ENCODE measurements at places on chromosomes 16 and 17. TPM values are rescaled to one million over a fixed set of nuclear protein-coding genes. Genes with fewer than 3 reads are reported as not detected.
A peak's percentile ranks its signal among the peaks of the same experiment; 100 is the strongest.

EPX gene
- total RNA-seq: not detected

KCNH6 gene
- 0.59 TPM for total RNA-seq

TEKT5 gene
- 0.17 TPM for total RNA-seq

PTX4 gene
- not detected for total RNA-seq

GRCh38 chr17:69593716-69594115, 179.2 kb downstream of the MAP2K6 start:
- H3K27me3 ChIP-seq: no peaks in the 10 kb centered on the region
- DNase-seq: no peak
- no peak overlapping the region for H3K27ac ChIP-seq

GRCh38 chr17:49107211-49107557, 25.4 kb upstream of the B4GALNT2 start:
- H3K4me1 ChIP-seq: peaks cover 7% of the 10 kb centered on the region
- DNase-seq: no peak
- H3K36me3 ChIP-seq: no peaks in the 10 kb centered on the region
- H3K27ac ChIP-seq: no peak overlapping the region
- H3K4me3 ChIP-seq: no peak overlapping the region

DNA sequence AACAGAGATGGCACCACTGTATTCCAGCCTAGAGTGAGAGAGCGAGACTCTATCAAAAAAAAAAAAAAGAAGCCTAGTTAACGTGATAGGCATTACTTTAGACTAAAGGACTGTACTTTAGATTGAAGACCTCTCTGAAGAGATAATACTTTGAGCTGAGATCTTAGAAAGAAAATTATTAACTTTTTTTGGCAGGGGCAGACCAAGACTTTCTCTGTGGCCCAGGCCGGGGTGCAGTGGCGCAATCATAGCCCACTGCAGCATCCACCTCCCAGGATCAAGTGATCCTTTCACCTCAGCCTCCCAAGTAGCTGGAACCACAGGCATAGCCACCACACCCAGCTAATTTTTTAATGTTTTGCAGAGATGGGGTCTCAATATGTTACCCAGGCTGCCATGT, 75.7 kb upstream of the TNRC6A start:
- H3K36me3 ChIP-seq: no peaks in the 10 kb centered on the region
- H3K27ac ChIP-seq: no peak overlapping the region
- no peak for DNase-seq
- H3K4me1 ChIP-seq: no peaks in the 10 kb centered on the region
- no peaks in the 10 kb centered on the region for H3K27me3 ChIP-seq
- H3K4me3 ChIP-seq: no peak overlapping the region

GRCh38 chr17:34226011-34226743, 28.9 kb upstream of the CCL2 start:
- H3K27ac ChIP-seq: no peak overlapping the region
- H3K4me1 ChIP-seq: no peaks in the 10 kb centered on the region
- DNase-seq: no peak
- no peaks in the 10 kb centered on the region for H3K36me3 ChIP-seq
- H3K27me3 ChIP-seq: no peaks in the 10 kb centered on the region
- no peak overlapping the region for H3K4me3 ChIP-seq

GRCh38 chr17:77480509-77481215, 339.9 kb downstream of the SEC14L1 start:
- no peaks in the 10 kb centered on the region for H3K4me1 ChIP-seq
- H3K4me3 ChIP-seq: no peak overlapping the region
- no peak overlapping the region for H3K27ac ChIP-seq
- DNase-seq: peak; percentile 72
- H3K27me3 ChIP-seq: no peaks in the 10 kb centered on the region

- H3K27me3 ChIP-seq: no peaks in the 10 kb centered on the region
- H3K4me3 ChIP-seq: no peak overlapping the region
- no peak overlapping the region for H3K27ac ChIP-seq
- no peak for DNase-seq
These were observed 20.9 kb upstream of the VWA3A start for GRCh38 chr16:22071331-22071910.

GRCh38 chr16:75273054-75273925, 21.9 kb upstream of the BCAR1 start:
- H3K4me1 ChIP-seq: no peaks in the 10 kb centered on the region
- H3K36me3 ChIP-seq: no peaks in the 10 kb centered on the region
- DNase-seq: no peak
- H3K27ac ChIP-seq: no peak overlapping the region
- H3K27me3 ChIP-seq: no peaks in the 10 kb centered on the region

DNA sequence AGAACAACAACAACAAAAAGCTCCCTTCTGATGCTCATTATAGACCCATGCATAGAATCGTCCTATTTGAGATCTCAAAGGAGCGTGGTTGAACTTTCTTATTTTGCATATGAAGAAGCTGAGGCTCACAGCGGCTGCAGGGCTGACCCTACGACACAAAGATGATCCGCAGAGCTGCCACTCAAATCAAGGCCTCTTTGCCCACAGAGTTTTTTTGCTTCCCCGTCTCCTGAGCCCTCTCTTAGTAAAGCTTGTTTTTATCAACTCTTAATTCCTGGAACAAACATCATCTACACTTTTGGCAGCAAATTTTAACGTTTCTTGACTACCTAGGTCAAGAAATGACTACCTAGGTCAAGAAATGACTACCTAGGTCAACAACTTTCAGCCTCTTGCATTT, 73.7 kb downstream of the C16orf95 start:
- DNase-seq: no peak
- no peaks in the 10 kb centered on the region for H3K27me3 ChIP-seq
- no peaks in the 10 kb centered on the region for H3K36me3 ChIP-seq
- no peaks in the 10 kb centered on the region for H3K4me1 ChIP-seq

DNA sequence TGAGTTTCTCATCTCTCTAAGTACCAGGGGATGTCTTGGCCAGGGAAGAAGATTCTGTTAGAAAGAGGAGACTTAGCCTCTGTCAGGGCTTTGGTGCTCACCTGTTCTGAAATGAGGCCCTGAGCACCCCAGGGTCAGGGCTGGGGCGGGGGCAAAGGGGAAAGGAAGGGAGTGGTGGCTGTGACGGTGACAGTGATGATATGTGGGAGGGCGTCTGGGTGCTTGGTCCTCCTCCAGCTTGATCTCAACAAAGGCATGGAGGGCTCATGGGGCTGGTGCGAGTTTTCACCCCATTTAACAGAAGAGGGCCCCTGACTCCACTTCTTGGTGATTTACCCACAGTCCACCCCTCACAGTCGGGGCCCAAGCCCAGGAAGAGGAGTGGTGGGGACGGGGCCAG, 15.1 kb downstream of the SOX8 start:
- no peak for DNase-seq
- H3K4me1 ChIP-seq: no peaks in the 10 kb centered on the region
- H3K36me3 ChIP-seq: no peaks in the 10 kb centered on the region
- H3K27me3 ChIP-seq: no peaks in the 10 kb centered on the region
- no peak overlapping the region for H3K27ac ChIP-seq

DNA sequence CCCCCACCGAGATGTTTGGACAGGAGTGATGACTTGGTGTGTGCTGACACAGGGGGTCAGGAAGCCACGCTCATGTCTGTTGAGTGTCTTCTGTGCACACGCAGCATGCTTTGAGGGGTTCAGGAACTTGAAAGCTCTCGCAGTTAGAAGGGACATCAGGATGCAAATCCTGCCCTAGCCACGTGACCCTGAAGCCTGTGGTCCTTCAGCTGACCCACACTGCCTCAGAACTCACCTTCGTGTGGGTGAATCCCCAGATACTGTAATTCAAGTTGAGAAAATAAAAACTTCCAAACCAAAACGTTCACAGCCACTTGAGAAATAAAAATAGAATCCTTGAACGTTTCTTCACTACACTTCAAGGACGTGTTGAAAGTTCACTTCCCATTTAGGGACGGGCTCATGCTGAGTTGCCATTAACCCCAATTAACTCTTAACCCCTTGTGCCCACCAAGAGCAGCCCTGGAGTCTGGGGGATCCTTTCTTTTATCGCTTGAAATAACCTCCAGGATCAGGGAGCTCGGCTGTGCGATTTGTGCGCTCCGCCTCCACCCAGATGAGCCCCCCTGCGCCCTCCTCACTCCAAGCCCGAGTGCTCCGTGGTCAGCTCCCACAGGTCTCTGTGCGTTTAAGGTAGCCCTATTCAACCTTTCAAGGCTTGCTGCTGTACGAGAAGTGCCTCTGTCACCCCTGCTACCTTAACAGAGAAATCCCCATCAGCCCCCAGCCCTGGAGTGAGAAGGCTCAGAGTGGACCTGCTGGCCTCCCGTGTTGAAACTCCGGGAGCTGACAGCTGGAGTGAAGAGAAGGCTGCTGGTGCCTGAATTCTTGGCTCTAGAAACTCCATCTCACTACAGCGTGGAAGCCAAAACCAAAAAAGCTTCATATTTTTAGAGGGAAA, 36.2 kb upstream of the NAT9 start:
- no peak overlapping the region for H3K27ac ChIP-seq
- no peaks in the 10 kb centered on the region for H3K4me1 ChIP-seq
- H3K27me3 ChIP-seq: no peaks in the 10 kb centered on the region

DNA sequence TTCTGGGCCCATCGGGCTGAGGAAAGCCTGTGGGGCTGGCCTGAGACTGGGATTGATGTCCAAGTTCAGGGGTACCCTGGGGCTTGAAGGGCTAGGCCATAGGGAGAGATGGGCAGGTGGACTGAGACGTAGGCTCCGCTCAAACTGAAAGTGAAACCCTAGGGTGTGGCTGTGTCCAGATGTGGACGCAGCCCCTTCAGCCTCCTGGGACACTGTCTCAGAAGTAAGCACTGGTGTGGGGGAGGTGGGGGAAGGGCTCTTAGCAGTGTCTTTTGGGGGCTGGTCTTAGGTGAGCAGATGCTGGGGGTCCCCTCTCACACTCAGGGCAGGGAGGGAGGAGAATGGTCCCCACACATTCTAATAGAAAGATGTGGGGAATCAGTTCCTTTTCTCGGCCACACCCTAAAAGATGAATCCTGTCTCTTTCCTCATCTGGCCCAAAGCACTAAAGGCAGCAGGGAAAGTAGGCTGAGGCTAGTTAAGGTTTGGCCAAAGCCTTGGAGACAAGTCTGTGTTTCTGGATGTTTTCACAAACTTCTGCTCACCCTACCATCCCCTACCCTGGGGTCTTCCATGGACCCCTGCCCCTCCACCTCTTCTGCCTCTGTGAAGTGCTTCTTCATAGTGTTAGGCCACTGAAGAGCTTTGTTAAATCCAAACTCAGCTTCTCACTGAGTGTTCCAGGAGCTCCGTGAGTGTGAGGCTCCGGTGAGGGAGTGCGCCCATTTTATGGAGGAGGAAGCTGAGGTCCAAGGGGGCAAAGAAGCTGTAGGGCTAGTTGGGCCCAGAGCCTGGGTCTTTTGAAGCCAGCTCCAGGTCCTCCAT, 5.6 kb downstream of the FMNL1 start:
- no peaks in the 10 kb centered on the region for H3K36me3 ChIP-seq
- H3K4me3 ChIP-seq: no peak overlapping the region
- no peaks in the 10 kb centered on the region for H3K27me3 ChIP-seq
- no peak for DNase-seq
- peaks cover 8% of the 10 kb centered on the region for H3K4me1 ChIP-seq

All from pancreas (tissue), 10 donors.